ENCODE measurements at places on chromosomes 11 and 22.

DNA sequence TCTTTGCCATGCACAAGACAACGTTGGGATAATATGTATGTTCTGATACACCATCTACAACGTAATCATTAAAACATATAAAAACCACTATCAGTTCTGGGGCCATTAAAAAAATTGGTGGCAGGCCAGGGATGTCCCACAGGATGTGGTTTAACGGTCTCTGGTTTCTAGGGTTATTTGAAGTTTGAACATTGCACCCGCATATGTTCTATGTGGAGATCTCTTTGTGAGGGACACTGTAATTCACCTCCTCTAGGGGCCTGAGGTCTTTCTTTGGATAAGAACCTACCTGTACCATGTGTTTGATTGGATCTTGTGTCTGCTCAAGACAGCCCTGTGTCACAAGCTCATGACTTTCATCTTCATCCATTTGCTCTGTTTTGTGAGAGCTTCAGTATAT, 73.2 kb downstream of the GGTLC2 start:
- DNase-seq, result no peak

GRCh38 chr11:86749821-86750401, 50.4 kb upstream of the PRSS23 start:
- DNase-seq, result no peak

DNA sequence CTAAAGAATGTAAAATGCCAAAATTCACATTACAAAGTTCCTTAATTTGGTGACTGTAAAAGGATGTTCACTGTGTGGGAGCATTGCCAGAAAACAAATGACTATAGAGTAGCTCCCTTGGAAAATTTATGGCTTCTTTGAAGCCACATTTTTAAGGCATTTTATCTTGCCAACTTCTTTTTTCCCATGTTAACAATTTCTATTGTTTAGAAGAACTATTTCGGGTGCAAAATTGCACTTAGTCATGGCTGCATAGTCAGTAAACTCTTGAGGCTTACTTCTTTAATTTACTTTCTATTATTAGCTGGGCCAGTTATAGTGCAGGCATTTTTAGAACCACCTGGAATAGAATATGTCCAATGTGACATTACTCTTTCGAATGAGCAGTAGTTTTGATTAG, 515.3 kb downstream of the JRKL start:
- DNase-seq, result no peak

- DNase-seq, result no peak
Measured at GRCh38 chr11:65883786-65884715, 4.2 kb downstream of the FIBP start.

DNA sequence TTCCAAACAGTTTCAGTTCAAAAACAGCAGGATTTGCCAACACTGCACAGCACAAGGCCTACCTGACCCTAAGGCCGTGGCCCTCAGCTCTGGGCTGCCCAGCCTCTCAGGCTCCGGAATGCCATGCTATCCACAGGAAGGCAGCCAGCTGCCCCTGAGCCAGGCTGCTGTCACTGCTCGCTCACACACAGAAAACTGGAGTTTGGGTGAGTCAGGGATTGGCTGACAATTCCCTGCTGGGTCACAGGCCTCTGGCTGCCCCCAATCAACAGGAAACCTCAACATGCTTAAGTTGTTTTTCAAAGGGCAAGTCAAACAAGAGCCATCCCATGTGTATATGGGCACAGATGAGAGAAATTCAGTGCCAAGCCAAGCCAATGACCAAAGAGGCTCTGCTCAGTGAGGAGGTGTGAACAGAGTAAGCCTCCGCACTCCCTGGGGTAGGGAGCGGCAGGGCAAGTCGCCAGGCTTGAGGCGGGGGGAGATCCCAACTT, 50.2 kb downstream of the RPL27A start:
- no peak for DNase-seq

DNA sequence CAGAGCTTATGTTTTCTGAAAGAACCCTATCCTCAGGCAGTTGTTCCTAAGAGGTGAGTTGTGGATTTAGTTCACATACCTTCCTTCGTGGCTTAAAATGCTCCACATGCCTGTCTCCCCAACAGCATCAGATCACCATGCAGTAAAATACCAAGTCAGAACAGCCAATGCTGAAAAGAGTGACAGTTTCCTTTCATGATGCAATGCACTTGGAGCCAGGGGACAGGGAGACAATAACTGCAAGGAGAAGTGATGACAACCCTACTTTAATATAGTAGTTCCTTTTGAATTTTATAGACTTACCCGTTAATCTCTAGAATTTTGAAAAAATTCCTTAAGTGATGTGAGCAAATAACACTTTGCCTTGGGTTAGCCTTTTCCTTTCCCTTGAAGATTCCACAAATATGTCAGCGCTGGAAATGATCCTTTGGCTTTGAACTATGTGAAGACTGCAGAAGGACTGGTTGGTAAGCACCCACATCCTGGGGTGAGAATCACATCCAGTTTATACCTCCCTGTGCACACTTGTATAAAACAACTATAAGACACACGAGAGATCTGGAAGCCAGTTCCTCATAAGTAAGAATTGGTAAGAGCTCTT, 71.2 kb downstream of the PIWIL4 start:
- no peak for DNase-seq

- DNase-seq, result peak; percentile 28
Measured at GRCh38 chr11:68904248-68904847, 657 bp downstream of the IGHMBP2 start.

GRCh38 chr11:94774345-94774744, 6.2 kb downstream of the AMOTL1 start:
- DNase-seq, result no peak

DNA sequence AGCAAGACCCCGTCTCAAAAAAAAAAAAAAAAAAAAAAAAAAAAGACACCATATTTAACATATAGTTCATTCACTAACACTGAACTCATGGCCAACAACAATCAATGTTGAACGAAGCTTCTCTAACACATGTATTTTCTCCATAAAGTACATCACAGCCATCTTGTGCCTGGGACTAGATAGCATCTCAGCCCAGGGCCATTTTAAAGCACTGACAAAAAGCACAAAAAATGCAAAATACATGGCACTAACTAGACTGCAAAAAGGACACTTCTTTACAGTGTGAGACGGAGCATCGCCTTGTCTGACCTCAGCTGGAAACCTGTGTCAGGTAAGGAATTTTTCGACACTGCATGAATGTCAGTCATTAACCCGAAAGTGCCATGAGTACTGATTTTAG, 23.3 kb downstream of the KIAA0930 start:
- no peak for DNase-seq

- DNase-seq, result no peak
Measured at GRCh38 chr11:45005106-45005505, 54.4 kb upstream of the TP53I11 start.

DNA sequence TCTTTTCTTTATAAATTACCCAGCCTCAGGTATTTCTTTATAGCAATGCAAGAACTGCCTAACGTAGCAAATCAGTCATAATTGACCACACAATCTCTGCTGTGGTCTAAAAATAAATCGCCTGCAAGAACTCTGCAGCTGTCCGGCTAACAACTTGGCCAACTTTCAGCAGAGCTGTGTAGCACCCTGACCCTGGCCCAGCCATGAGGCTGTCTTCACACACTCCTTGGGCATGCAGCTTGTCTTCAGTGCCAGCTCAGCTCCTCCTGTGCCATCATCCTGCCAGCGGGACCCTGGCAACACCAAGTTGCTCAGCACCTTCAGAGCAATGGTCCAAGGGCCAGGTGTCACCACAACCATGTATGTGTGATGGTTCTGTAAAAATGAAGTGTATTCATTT, 355.6 kb downstream of the OPCML start:
- DNase-seq, result no peak

DNA sequence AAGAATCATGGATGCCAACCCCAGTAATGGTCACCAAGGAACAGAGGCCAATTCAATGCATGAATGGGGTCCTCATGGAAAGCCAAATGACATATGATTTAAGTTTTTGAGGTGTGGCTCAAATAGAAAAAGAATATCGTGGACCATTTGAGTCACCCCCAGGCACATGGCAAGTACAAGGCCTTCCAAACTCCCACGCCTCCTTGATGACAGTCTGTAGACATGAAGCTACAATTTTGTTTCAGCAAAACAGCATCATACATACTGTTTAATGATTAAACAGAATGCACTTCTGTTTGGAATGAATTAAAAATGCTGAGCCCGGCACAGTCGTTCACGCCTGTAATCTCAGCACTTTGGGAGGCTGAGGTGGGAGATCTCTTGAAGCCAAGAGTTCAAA, 7.4 kb downstream of the FADD start:
- DNase-seq, result no peak

DNA sequence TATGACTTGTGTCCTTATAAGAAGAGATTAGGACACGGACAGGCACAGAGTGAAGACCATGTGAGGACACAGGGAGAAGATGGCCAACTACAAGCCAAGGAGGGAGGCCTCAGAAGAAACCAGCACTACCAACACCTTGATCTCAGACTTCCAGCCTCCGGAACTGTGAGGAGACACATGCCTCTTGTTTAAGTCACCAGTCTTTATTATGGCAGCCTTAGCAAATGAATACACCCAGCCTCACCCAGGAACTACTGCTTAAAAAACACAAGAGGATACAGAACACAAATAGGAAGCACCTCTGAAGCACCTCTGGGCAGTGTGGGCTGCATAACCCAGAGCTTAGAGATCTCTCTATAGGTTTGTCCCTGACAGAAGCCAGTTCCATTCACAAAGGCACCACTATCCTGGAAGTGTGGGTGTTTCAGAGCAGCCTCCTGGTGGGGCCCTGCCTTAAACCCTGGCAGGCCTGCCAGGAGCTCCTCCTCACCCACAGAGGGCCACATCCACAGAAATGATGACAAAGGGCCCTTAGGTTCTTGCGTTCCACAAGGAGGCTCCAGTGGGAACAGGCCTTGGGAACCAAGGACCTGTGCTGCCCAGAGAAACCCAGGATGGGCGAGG, 58.8 kb downstream of the CHRDL2 start:
- DNase-seq, result no peak

GRCh38 chr11:120837696-120838095, 186.2 kb upstream of the TBCEL start:
- no peak for DNase-seq

- DNase-seq, result no peak
Measured at GRCh38 chr11:14054116-14055107, 91.9 kb downstream of the SPON1 start.

GRCh38 chr11:10291801-10292638, 2.0 kb downstream of the SBF2 start:
- no peak for DNase-seq

DNA sequence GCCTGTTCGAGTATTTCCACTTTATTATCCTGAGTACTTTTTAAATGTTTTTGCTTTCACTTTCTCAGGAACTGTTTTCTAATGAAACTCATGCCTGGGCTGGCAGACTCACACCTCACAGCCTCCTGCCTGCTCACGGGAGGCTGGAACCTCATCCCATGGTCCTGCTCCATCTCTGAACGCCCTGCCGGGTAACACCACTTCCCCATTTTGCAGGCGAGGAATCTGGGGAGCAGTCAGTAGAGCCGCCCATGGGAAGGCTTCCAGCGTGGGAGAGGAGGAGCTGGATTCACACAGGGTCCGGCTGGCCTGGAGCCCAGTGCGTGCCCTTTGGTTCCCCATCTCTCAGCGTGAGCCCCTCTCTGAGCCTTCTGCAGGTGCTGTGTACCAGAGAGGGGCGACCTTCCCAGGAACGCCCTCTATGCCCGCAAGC, 53.6 kb downstream of the SCUBE1 start:
- DNase-seq, result no peak

- peak; percentile 65 for DNase-seq
Measured at GRCh38 chr22:43186272-43187170, at the start of gene TTLL12. Gene TTLL12, minus strand, starts transcription at chr22:43187134. Its CDS starts 65 bp downstream, at chr22:43187069.

DNA sequence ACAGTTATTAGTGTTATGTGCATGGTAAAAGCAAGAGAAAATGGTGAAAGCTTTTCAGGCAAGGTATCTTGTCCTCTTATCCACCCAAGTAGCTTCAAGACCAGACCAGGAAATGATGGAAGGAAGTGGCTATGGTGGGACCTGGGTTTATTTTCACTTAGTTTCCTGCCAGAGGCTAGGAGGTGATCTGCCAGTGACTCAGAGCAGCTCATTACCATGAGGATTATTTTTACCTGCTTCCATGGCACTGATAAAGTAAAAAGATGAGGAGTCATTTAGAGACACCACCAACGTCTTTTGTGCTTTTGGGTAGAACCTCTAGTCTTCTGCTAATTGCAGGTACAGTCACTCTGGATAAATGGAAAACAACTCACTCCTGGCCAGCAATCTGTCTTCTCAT, 339.9 kb upstream of the KIRREL3 start:
- DNase-seq, result no peak

GRCh38 chr11:99781074-99781473, 760.3 kb downstream of the CNTN5 start:
- DNase-seq, result no peak

GRCh38 chr22:24460418-24461089, 33.2 kb downstream of the ADORA2A start:
- no peak for DNase-seq

DNA sequence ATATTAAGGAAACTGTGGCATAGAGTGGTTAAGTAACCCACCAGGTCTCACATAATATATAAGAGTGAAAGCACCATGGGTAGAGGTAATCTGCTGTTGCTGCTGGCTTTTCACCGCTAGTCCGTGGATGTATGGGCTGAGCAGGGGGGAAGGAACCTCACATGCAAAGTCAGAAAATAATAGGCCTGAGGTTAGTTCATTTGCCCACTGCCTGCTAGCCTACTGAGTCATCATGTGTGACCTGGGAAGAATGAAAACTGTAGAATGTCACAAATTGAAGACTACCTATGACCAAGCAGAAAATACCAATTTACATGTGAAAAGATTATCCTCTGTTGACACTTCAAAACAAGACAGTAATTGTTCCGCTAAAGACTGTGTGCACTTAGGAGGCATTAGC, 560.1 kb upstream of the FAT3 start:
- DNase-seq, result no peak

DNA sequence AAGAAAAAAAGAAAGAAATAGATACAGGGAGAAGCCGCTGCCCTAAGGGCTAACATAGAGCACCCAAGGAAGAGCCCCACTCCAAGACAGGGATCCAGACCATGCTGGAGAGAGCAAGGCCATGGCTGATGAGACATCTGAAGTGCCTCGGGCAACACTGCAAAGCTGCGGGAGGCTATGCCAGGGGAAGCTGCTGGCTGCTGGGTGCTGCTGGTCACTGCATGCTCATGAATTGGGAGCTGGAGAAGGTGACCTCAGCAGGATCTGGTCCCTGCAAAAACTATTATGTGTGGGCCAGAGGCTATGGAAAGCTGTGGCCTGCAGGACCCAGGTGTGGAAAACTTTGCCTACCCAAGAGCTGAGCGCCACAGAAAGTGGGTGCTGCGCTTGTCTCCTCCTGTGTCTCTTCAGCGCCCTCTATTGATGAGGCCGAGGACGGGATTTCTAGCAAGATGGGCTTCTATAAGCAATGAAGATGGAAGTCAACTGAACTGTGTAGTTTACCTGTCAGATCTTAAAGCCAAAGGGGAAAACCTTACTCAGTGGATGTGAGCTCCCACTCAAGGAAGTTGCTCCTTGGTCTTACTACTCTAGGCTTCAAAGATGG, 17.3 kb upstream of the SLC29A2 start:
- peak; percentile 64 for DNase-seq

DNA sequence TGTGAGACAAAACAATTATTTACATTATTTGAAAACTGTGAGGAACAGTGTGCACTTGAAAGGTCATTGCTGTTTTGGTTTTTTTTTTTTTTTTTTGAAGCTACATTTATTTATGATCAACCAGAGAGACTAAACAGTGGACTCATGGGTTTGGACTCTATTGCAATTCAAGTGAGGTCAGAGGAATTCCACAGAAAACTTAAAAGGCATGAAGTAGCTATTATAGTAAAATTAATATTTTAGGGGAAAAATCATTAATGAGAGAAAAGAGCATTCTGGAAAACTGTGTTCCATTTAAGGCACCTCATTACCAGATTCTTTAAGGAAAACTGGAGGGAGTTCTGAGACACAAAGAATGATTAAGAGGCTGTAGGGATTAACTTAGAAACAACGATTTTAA, 102.8 kb downstream of the WNT11 start:
- DNase-seq, result no peak

GRCh38 chr11:26971961-26972360, 22.0 kb upstream of the FIBIN start:
- no peak for DNase-seq
